Small intestine (tissue), 16 donors: ENCODE measurements at places on chromosomes 2 and 18. TPM values are rescaled to one million over a fixed set of nuclear protein-coding genes. Genes with fewer than 3 reads are reported as not detected.

- no peak overlapping the region for H3K4me3 ChIP-seq
- no peaks in the 10 kb centered on the region for H3K27me3 ChIP-seq
- no peak overlapping the region for H3K27ac ChIP-seq
- no peak for DNase-seq
- no peaks in the 10 kb centered on the region for H3K4me1 ChIP-seq
These were observed 69.9 kb upstream of the SLC1A4 start for GRCh38 chr2:64919261-64919660.

GRCh38 chr2:169599568-169599967 is 15.4 kb downstream of the PPIG start:
- no peak overlapping the region for H3K27ac ChIP-seq
- no peaks in the 10 kb centered on the region for H3K4me1 ChIP-seq
- no peaks in the 10 kb centered on the region for H3K36me3 ChIP-seq
- H3K27me3 ChIP-seq, result no peaks in the 10 kb centered on the region
- no peak overlapping the region for H3K4me3 ChIP-seq

- no peak overlapping the region for H3K27ac ChIP-seq
- H3K4me3 ChIP-seq, result no peak overlapping the region
- no peaks in the 10 kb centered on the region for H3K27me3 ChIP-seq
- DNase-seq, result no peak
- no peaks in the 10 kb centered on the region for H3K4me1 ChIP-seq
These were observed 59.2 kb upstream of the ATL2 start for GRCh38 chr2:38436227-38436664.

GRCh38 chr18:52730972-52731619 is 391.1 kb downstream of the DCC start:
- no peak overlapping the region for H3K4me3 ChIP-seq
- no peaks in the 10 kb centered on the region for H3K4me1 ChIP-seq
- peak; percentile 35 for DNase-seq
- H3K36me3 ChIP-seq, result no peaks in the 10 kb centered on the region

DNA sequence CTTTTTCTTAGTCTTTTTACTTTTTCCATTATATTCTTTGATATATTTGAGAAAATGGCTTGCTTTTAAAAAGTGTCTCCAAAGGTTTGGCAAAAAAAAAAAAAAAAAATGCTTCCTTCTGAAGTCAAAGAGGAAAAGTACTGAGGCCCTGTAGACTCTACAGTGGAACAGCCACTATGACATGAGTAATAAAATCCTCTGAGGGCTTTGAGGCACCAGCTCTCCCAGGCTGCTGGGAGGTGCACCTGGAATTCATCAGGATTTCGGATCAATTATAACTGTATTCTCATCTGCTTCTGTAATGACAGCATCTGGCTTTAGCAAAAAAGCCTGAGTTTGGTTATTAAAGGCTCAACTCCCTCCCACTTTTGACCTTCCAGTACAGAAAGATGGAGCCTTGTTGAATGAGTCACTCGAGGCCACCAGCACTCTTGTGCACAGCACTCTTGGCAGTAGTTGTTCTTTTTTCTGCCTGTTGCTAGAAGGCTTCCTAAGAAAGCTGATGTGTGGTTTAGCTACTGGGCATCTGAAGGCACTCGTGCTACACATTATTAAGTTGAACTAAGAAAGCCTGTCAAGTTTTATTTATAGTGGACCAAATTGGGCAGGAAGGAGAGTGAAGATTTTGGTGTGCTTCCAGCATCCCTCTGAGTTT is 131.3 kb downstream of the PRPF40A start:
- no peak for DNase-seq
- H3K27me3 ChIP-seq, result no peaks in the 10 kb centered on the region
- H3K4me1 ChIP-seq, result no peaks in the 10 kb centered on the region
- H3K36me3 ChIP-seq, result no peaks in the 10 kb centered on the region
- H3K4me3 ChIP-seq, result no peak overlapping the region

DNA sequence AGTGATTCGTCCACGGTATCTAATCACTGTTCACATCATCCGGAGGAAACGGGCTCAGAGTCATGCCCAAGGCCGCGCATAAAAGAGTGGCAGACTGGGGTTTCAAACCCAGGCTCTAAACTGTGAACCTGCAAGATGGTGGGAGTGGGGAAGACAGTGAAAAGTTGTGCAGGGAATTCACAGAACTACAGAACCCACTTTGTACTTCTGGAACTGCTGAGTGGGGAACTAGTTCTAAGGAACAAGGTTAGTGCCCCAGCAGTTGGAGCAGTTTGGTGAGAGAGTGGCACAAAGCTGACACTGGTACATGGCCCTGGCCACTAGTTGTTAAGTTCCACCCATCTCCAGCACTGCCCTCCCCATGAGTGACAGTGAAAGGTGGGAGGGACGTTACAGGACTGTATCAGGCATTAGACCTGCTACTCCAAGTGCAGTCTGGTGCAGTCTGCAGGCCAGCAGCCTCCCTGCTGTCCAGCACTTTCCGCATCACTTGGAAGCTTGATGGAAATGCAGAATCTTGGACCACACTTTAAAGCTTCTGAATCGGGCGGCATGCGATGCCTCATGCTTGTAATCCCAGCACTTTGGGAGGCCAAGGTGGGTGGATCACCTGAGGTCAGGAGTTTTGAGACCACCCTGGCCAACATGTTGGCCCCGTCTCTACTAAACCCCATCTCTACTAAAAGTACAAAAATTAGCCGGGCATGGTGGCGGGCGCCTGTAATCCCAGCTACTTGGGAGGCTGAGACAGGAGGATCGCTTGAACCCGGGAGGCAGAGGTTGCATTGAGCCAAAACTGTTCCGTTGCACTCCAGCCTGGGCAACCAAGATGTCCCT is 47.3 kb downstream of the C2orf42 start:
- peak; percentile 82 for DNase-seq
- peaks cover 4% of the 10 kb centered on the region for H3K4me1 ChIP-seq
- no peaks in the 10 kb centered on the region for H3K27me3 ChIP-seq
- H3K27ac ChIP-seq, result peak overlapping the region; percentile 98
- H3K4me3 ChIP-seq, result peak overlapping the region; percentile 42
- H3K36me3 ChIP-seq, result no peaks in the 10 kb centered on the region

GRCh38 chr2:155687181-155687580 is 645.3 kb downstream of the NR4A2 start:
- no peak overlapping the region for H3K4me3 ChIP-seq
- no peaks in the 10 kb centered on the region for H3K36me3 ChIP-seq
- no peaks in the 10 kb centered on the region for H3K27me3 ChIP-seq
- no peaks in the 10 kb centered on the region for H3K4me1 ChIP-seq
- H3K27ac ChIP-seq, result no peak overlapping the region
- DNase-seq, result no peak

DNA sequence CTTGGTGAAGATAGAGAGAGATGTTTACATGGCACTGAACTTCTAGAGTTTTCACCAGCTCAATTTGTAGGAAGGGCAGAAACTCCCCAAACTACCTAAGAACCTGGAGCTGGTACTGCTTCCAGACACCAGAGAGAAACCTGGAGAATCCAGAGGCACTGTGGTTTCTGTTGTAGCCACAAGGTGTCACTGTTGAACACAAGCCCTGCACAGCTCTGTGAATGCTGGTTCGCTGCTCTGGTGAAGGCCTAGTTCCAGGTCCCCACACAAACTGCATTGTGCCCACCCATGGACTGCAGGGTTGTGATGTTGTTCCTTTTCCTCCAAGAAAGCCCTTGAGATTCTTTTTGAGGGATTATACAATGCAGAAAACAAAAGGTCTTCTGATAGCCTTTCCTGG is 150.5 kb upstream of the HS6ST1 start:
- DNase-seq, result no peak
- no peak overlapping the region for H3K4me3 ChIP-seq
- no peak overlapping the region for H3K27ac ChIP-seq
- H3K36me3 ChIP-seq, result no peaks in the 10 kb centered on the region
- H3K4me1 ChIP-seq, result no peaks in the 10 kb centered on the region

DNA sequence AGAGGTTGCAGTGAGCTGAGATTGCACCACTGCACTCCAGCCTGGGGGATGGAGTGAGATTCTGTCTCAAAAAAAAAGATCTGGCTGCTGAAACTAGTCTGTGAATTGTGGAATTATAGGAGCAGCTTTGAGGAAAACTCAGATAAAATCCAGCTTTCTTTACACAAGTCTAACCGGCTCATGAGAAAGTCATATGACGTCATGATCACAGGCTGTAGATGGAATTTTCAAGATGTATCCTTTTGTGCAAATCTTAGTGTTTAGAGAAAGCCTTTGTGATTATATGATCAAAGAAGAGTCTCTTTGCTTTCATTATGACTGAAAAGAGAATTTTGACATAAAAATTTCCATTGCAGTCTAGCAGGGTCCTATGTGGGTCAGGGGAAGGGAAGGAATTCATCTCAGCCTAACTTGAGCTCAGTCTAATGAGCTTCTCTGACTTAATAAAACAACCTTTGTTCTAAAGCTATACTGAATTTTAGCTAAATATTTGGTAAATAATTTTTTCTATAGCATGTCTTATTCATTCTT is 90.2 kb upstream of the NCK2 start:
- H3K4me1 ChIP-seq, result peaks cover 21% of the 10 kb centered on the region
- no peaks in the 10 kb centered on the region for H3K36me3 ChIP-seq
- no peaks in the 10 kb centered on the region for H3K27me3 ChIP-seq
- no peak for DNase-seq

DNA sequence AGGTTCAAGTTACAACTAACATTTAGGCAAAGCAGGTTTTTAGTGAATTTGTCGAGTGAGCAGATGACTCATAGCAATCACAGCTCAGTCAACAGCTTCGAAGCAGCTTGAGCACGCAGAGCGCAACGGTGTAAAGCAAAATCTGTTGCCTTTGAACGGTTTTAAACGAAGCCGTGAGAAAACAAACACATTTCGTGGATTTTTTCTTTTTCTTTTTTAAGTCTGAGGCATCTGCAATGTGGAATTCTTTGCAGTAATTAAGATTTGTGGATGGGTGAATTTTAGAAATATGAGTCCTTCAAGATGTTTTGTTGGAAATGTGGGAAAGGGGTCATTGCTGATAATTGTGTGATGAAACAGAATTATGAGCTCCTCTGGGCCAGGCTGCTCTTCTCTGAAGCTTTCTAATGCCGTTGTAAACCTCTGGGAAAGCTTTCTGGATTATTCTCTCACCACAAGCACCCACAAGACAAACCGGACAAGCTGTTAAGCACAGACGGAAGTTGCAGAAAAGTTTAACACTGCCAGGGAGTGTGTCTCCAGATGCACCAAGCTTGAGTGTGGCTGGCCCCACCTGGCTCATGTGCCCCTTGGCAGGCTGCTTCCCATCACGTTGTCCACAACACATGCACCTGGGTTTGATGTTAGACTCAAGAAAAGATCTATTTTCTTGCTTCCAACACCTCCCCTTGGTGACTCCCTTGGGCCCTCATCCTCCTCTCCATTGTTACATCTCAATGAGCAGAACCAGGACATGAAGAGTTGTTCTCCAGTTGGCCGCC is 224.7 kb downstream of the ACKR3 start:
- H3K36me3 ChIP-seq, result no peaks in the 10 kb centered on the region
- no peak overlapping the region for H3K27ac ChIP-seq
- H3K4me1 ChIP-seq, result no peaks in the 10 kb centered on the region
- DNase-seq, result no peak
- H3K4me3 ChIP-seq, result no peak overlapping the region

DNA sequence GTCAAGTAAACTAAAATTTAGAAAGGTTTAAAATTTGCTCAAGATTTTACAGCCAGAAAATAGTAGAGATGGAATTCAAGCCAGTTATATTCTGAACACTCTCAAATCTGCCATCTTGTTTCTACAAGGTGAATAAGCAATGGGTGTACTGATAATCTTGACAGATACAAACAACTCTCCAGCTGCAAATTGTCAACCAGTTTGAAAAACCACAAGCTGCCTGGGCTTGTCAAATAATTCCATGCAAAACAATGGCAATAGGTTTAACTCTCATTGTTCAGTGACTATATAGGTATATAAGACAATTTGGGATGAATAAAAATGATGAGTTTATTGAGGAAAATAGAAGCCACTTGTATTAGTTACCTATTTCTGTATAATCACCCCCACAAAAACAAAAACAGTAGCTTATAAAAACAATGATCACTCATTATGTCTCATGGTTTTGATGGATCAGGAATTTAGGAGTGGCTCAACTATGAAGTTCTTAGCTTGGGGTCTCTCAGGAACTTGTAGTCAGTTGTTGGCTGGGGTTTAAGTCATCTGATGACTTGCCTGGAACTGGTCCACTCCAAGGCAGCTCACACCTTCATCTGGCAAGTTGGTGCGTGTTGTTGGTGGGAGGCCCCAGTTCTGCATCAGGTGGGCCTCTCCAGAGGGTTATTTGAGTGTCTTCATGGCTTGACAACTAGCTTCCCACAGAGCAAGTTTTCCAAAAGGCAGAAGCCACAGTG is 12.6 kb upstream of the EVA1A start:
- H3K4me1 ChIP-seq, result no peaks in the 10 kb centered on the region
- no peak overlapping the region for H3K4me3 ChIP-seq
- H3K27ac ChIP-seq, result no peak overlapping the region
- DNase-seq, result no peak
- H3K27me3 ChIP-seq, result no peaks in the 10 kb centered on the region
- no peaks in the 10 kb centered on the region for H3K36me3 ChIP-seq

- no peak for DNase-seq
- H3K27ac ChIP-seq, result no peak overlapping the region
- H3K4me1 ChIP-seq, result peaks cover 56% of the 10 kb centered on the region
- no peaks in the 10 kb centered on the region for H3K36me3 ChIP-seq
These were observed 266.6 kb upstream of the ID2 start for GRCh38 chr2:8414946-8415879.

GRCh38 chr2:168439536-168439935 is 16.5 kb upstream of the CERS6 start:
- H3K36me3 ChIP-seq, result no peaks in the 10 kb centered on the region
- no peak overlapping the region for H3K4me3 ChIP-seq
- H3K27ac ChIP-seq, result no peak overlapping the region

GRCh38 chr2:197674591-197674990 is 796 bp downstream of the RFTN2 start:
- H3K27me3 ChIP-seq, result no peaks in the 10 kb centered on the region
- H3K27ac ChIP-seq, result no peak overlapping the region
- no peak for DNase-seq

DNA sequence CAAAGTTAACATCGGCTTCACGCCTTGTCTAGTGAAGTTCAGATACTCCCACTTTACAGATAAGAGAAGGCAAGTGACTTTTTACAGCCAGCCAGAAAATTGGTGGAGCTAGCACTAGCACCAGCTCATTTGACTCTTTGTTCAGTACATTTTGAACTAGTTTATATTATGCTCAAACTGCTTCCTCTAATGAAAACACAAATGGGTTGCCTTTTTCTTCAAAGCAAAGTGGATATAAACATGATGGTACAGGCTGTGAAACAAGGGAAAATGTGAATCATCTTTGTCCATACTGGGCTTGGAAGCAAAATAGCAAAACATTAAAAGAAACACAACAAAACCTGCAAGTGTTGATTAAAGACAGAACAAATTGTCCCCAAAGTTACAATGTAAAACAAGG is 99.6 kb upstream of the LHCGR start:
- no peaks in the 10 kb centered on the region for H3K36me3 ChIP-seq
- no peak for DNase-seq
- no peak overlapping the region for H3K27ac ChIP-seq
- no peaks in the 10 kb centered on the region for H3K27me3 ChIP-seq
- no peak overlapping the region for H3K4me3 ChIP-seq
- no peaks in the 10 kb centered on the region for H3K4me1 ChIP-seq

GRCh38 chr2:68188831-68189230 is 31.1 kb downstream of the PNO1 start:
- H3K27me3 ChIP-seq, result no peaks in the 10 kb centered on the region
- peak; percentile 40 for DNase-seq
- no peak overlapping the region for H3K27ac ChIP-seq

Gene C2orf92
- polyA plus RNA-seq, result 1.4 TPM

Gene MAP3K19
- polyA plus RNA-seq, result not detected

Gene DLX1
- not detected for polyA plus RNA-seq

Gene ASXL3
- polyA plus RNA-seq, result under 0.01 TPM

Gene LOXL3
- 2.3 TPM for polyA plus RNA-seq

Gene RBKS
- 29.2 TPM for polyA plus RNA-seq

Gene RAX
- polyA plus RNA-seq, result 0.01 TPM

Gene ASAP2
- polyA plus RNA-seq, result 10.8 TPM

Gene CD8B2
- polyA plus RNA-seq, result not detected

Gene KRCC1
- 35.7 TPM for polyA plus RNA-seq

Gene C2orf72
- 6.5 TPM for polyA plus RNA-seq
